HS-27A (cell line): ENCODE measurements at places on chromosomes 5 and 9.

- DNase-seq = no peak
These were observed 27.2 kb downstream of the PAM start for GRCh38 chr5:102782217-102782872.

GRCh38 chr9:1708219-1708618, 306.9 kb upstream of the SMARCA2 start:
- DNase-seq = no peak

- DNase-seq = no peak
These were observed 102.8 kb downstream of the ANKH start for GRCh38 chr5:14768508-14769365.

DNA sequence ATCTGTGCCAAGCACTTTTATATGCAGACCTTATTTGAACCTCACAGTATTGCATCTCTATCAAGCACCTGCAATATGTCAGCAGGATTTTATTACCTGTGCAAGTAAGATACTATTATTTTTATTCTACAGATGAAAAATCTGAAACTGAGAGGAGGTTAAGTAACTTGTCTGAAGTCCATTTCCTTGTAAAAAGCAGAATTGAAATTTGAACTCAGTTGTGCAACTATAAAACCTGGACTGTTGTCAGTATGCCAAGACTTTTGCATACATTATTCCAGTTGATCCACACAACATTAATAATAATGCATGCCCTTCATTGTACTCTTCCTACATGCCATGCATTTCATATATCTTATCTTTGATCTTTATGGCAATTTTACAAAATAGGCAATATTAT, 82.2 kb upstream of the BRINP1 start:
- DNase-seq = no peak

- DNase-seq = no peak
These were observed 869.0 kb downstream of the TLE4 start for GRCh38 chr9:80440724-80441123.

DNA sequence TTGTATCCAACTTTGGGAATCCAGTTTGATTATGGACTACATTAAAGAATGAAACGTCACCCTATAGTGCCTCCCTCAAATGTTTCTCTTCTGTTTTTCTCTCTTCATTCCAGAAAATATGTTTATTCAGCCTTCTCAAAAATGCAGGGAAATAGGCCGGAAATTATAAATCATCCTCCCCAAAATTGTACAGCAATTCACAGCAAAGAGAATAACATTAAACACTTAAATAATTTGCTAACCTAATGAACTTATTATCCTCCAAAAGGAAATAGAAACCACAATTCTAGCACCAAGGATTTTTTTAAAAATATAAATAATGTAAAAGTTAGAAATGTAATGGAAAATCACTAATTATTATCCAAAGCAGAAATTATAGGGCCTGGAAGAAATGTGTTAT, 115.9 kb upstream of the CCNG1 start:
- no peak for DNase-seq

DNA sequence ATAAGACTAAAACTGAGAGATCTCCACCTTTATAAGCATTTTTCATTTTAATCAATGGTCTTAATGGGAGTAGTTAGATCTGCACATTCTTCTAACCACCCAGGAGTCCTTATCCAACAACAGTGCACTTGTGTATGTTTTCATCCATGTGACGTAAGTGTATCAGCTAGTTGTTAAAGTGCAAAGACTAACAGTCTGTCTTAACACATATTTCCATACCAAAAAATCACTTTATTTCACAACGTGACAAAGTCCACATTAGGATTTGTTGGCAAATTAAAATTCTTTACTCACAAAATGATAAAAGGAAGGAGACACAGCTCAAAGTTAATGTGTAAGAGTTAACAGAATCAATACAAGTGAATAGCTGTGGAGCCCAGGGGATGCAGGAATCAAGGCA, 1.9 kb upstream of the SMC2 start:
- no peak for DNase-seq

GRCh38 chr9:120412425-120412951, 167.5 kb downstream of the CDK5RAP2 start:
- no peak for DNase-seq

DNA sequence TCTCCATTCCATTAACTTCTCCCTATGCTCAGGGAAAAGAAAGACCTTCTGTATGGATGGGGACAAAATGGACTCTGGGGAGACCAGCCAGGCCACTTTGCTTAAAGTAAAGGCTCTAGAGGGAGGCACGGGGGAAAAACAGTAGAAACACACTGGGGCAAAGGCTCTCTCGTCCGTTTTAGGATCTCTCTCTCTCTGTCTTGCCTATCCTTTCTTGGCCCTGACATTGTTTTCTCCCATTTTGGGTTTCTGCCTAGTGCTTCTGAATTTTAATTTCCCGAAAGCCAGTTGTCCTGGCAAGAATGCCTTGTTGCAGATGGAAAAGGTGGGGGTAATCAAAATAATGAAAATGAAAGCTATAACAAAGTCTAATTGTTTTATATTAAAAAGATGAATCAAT, 28.2 kb downstream of the NMUR2 start:
- DNase-seq = no peak

- DNase-seq = no peak
These were observed 27.4 kb upstream of the CORO2A start for GRCh38 chr9:98219794-98220370.

DNA sequence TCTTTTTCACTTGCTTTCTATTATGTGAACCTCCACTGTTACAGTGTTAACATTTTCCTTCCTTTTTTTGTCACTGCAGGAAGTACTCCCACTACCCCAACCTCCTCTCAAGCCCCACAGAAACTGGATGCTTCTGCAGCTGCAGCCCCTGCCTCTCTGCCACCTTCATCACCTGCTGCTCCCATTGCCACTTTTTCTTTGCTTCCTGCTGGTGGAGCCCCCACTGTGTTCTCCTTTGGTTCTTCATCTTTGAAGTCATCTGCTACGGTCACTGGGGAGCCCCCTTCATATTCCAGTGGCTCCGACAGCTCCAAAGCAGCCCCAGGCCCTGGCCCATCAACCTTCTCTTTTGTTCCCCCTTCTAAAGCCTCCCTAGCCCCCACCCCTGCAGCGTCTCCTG, 18.8 kb downstream of the NUP214 start:
- no peak for DNase-seq

- no peak for DNase-seq
These were observed 268.1 kb downstream of the EFNA5 start for GRCh38 chr5:107402434-107403227.

DNA sequence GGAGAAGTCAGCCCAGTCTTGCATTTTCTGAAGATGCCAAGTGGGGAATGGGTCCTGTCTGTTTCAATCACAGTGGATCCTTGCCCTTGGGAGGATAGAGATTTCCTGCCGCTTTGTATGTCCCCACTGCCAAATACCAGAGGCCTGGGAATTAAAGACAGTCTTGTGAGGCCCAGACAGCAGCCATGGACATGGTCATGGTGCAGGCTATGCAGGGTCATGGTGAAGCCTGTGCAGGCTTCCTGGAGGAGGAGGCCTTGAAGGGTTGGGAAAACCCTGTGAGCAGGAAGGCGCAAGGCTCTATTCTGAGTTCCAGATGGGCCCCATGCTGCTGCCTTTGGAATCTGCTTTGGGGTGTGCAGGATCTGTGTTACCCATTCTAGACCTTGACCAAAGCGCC, 57.3 kb upstream of the PITX1 start:
- no peak for DNase-seq

DNA sequence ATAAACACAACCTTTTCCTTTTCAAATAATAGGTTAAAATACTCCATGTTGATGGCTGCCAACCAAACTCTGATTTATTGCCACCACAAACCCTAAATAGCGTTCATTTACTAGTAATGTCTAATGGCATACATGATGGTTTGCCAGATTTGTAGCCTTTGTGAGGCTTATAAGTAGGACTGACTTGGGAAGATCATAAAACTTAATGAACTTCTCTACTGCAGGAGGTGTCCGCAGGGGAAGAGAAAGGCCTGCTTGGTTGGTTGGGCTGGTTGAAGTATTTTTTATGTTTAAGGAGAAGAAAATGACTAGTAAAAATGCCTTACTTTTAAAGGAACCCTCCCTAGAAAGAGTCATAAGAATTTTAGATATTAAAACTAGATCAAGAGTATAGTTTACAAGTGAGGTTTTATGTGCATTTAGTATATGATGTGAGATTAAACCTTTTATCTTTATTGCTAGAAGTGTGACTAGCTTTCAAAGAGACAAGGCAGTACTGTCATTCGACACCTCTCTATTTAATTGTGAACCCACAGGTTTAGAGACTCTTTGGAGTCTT, 5.0 kb downstream of the PBX3 start:
- no peak for DNase-seq

DNA sequence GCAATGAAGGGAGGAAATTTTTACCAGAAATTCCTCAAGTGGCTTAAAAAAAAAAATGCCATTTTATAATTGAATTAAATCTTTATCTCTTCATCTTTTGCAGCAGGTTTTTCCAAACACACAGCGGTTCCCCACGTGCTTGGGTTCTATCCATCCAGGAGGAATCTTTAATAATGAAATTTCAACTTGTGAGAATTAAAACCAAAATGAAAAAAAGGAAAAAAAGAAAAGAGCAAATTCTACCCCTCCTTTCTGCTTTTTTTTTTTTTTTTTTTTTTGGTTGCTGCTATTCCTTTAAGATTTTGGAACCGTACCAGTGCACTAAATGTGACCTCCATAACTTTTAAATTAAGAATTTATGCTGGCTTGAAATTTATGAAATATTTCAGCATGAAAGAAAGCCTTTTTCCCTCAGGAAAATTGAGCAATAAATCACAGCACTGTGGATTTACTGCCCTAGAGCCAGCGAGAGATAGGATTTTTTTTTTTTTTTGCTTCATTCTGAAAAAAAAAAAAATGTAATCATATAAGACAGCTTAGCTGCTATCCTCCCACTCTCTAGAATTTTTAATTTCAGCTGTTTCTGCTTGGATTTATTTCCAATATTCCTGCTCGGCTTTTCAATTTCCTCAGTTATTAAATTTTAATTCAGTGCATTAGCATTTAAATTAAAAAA, 88.5 kb downstream of the ZNF618 start:
- DNase-seq = no peak

DNA sequence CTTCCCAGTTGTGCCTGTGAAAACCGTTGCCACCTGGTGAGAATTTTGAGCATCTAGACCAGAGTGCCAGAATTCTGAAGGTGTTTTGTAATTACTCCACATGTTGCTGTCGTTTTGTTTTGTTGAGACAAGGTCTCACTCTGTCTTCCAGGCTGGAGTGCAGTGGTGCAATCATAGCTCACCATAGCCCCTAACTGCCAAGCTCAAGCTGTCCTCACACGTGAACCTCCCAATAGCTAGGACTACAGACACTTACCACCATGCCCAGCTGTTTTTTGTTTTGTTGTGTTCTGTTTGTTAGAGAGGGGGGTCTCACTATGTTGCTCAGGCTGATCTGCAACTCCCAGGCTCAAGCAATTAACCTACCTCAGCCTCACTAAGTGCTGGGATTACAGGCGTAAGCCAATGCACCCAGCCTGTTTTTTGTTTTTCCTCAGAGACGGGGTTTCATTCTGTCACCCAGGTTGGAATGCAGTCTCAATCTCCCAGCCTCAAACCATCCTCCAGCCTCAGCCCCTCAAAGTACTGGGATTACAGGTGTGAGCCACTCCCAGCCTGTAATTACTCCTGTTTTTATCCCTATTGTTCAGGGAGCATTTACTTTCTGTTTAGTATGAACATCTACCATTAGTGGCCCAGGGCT, 121.1 kb upstream of the DMRT1 start:
- no peak for DNase-seq

DNA sequence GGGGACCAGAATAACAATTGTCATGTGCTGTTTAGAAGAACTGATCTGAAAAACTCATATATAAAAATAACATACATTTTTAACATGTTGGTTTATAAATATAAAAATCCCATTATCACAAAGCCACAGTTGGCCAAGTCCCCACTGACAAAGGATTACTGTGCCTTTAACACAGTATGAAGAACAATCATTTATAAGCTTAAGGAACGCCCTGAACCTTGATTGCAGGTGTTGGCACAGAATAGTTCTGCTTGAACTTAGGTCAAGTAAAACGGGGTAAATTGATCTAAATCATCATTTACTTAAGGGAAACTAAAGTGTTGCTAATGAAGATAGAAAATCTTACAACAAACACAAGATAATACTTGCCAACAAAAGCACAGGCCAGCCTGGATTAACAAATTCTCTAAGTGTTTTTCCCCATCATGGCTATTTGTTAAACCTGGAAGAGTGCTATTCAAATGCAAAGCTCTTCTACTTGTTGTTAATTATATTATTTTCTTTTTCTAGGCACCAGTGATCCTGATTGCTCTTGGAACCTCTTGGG, 46.1 kb downstream of the ASTN2 start:
- no peak for DNase-seq

GRCh38 chr9:7081065-7081600, 323.4 kb downstream of the KDM4C start:
- no peak for DNase-seq

GRCh38 chr9:6024035-6024554, 8.7 kb upstream of the RANBP6 start:
- no peak for DNase-seq

GRCh38 chr9:36194326-36195000, 3.7 kb downstream of the CLTA start:
- DNase-seq = no peak

DNA sequence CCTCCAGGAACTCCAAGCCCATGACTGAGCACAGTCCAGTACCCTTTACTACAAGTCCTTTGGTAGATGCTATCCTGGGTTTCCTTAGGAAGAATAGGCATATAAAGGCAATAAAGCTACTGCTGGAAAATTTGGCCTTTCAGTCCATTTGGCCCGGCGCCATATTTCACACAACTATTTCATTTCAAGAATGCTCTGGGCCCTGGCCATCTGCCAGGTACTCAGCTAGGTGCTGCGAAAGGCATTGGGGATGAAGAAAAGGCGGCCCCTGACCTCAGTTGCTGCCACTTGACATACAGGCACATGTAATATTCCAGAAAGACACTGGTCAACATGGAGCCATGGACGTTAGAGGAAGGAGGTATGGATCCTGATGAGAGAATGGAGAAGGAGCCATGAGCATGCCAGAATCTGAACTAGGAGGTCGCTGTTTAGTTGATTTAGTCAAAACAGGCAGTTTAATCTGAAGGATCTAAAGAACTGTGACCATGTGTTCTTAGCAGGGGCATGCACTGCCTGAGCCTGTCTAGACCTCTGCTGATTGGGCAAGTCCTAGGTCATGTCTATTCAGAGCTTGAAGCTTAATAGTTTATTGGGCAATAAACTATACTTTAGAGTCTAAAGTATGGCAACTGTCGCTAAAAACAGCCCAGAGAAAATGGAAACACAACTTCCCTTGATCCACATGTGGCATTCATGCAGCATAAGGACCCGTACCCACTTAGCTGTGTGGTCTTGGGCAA, 149.3 kb downstream of the MELK start:
- peak; percentile 19 for DNase-seq

- DNase-seq = no peak
These were observed 243.9 kb upstream of the SLC30A5 start for GRCh38 chr5:68849906-68850305.

- no peak for DNase-seq
These were observed 8.8 kb downstream of the TENT4A start for GRCh38 chr5:6722015-6722414.

GRCh38 chr9:8778356-8778755, 978.8 kb upstream of the DMAC1 start:
- DNase-seq = no peak

- no peak for DNase-seq
These were observed 327.1 kb upstream of the NUDT12 start for GRCh38 chr5:103889500-103890209.

- no peak for DNase-seq
These were observed 42.0 kb upstream of the ORM1 start for GRCh38 chr9:114280636-114281472.

GRCh38 chr9:35517552-35518224, 27.8 kb downstream of the RUSC2 start:
- no peak for DNase-seq
